ENCODE measurements at places on chromosomes 3 and 15. TPM values are rescaled to one million over a fixed set of nuclear protein-coding genes. Genes with fewer than 3 reads are reported as not detected.

AQP9 gene
- not detected for total RNA-seq

SI gene
- total RNA-seq: not detected

PP2D1 gene
- not detected for total RNA-seq

NSMCE3 gene
- total RNA-seq: 12.7 TPM

TGM4 gene
- not detected for total RNA-seq

GRM7 gene
- not detected for total RNA-seq

SOX14 gene
- not detected for total RNA-seq

AHSG gene
- total RNA-seq: not detected

ZMYND10 gene
- total RNA-seq: 0.12 TPM

DUOXA2 gene
- total RNA-seq: not detected

TIMP4 gene
- not detected for total RNA-seq

EFHB gene
- total RNA-seq: not detected

AADACL2 gene
- not detected for total RNA-seq

FAM131A gene
- 36.8 TPM for total RNA-seq

CCDC54 gene
- not detected for total RNA-seq

MESP2 gene
- 0.15 TPM for total RNA-seq

TRIM59 gene
- total RNA-seq: 7.1 TPM

HGD gene
- 1.1 TPM for total RNA-seq

NUDT16 gene
- total RNA-seq: 12.3 TPM

FOXB1 gene
- not detected for total RNA-seq

MLF1 gene
- total RNA-seq: 11.8 TPM

DAZL gene
- total RNA-seq: not detected

CLDN11 gene
- 111 TPM for total RNA-seq

CILP gene
- total RNA-seq: 0.12 TPM

ZPLD1 gene
- total RNA-seq: 0.10 TPM

WDR72 gene
- total RNA-seq: not detected

AADAC gene
- total RNA-seq: 1.6 TPM

WNT5A gene
- 33.8 TPM for total RNA-seq

CACNA2D3 gene
- total RNA-seq: not detected

PTPRG gene
- total RNA-seq: 30.5 TPM

ABI3BP gene
- 7.3 TPM for total RNA-seq

HTR3E gene
- not detected for total RNA-seq

FRMD5 gene
- 3.2 TPM for total RNA-seq

TNIK gene
- total RNA-seq: 21.4 TPM

VIPR1 gene
- total RNA-seq: 1.4 TPM

RAB5A gene
- 104 TPM for total RNA-seq

KNL1 gene
- 4.2 TPM for total RNA-seq

CCDC191 gene
- total RNA-seq: 1.5 TPM

CACNA1D gene
- not detected for total RNA-seq

NR1I2 gene
- not detected for total RNA-seq

PLCD1 gene
- total RNA-seq: 16.6 TPM

Measured in glomerular endothelial cell (primary cell).